ENCODE measurements at places on chromosomes 13 and 19.

GRCh38 chr13:30301827-30302226, 5.5 kb downstream of the KATNAL1 start:
- no peak for DNase-seq

- peak; percentile 26 for DNase-seq
These were observed 49.5 kb downstream of the RFX2 start for GRCh38 chr19:6060600-6061375.

GRCh38 chr13:109346060-109346459, 440.3 kb downstream of the IRS2 start:
- DNase-seq, result no peak

GRCh38 chr19:47711652-47712242, 1.5 kb upstream of the EHD2 start:
- DNase-seq, result no peak

DNA sequence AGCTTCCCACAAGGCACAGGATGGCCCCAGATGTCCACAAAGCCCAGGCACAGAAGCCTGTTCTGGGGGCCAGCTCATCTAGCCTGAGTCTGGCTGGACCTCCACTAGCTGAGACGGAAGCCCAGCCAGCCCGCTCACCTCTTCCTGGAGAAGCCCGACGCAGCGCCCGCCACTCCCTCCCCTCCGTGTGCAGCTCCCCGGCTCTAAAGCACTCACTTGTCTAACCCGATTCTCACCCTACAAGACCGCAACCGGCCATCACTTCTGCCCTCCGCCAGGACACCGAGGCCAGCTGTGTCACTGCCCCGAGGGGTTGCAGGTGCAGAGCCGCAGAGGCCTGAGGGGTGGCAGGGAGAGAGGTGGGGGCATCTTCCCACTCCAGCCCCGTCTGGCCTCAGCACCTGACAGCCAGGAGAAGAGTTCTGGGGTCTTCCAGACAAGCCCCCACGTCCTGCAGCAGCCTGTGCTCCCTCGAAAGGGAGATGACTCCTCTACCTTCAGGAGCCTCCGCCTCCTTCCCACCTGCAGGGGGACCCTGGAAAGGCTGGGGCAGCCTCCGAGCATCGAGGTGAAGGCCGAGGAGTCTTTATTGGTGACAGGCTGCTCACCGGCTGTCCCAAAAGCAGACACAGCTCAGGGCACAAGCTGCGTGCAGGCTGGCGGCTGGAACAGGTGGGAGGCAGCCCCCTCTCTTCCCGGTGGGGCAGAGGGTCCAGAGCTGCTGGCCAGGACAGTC, 5.9 kb upstream of the DIRAS1 start:
- DNase-seq, result no peak

- no peak for DNase-seq
These were observed 406.3 kb downstream of the GPC5 start for GRCh38 chr13:91804724-91805123.

DNA sequence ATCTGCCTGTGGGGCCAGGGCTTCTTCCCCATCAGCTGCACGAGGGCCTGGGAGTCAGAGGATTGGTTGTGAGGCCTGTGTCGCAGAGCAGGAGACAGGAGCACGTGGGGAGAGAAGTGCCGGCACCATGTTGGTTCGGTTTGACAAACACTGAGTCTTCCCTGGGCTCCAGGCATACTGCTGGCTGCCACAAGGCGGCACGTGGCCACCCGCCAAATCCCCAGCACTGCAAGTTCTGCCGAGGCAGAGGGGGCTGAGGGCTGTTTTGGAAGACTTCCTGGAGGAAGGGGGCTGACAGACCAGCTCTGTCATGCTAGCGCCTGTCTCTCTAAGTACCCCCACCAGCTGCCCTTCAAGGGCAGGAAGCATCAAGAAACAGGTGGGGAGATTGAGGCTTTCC, 9.5 kb downstream of the SHANK1 start:
- no peak for DNase-seq

- no peak for DNase-seq
These were observed 125.6 kb upstream of the FRY start for GRCh38 chr13:31905961-31906360.

DNA sequence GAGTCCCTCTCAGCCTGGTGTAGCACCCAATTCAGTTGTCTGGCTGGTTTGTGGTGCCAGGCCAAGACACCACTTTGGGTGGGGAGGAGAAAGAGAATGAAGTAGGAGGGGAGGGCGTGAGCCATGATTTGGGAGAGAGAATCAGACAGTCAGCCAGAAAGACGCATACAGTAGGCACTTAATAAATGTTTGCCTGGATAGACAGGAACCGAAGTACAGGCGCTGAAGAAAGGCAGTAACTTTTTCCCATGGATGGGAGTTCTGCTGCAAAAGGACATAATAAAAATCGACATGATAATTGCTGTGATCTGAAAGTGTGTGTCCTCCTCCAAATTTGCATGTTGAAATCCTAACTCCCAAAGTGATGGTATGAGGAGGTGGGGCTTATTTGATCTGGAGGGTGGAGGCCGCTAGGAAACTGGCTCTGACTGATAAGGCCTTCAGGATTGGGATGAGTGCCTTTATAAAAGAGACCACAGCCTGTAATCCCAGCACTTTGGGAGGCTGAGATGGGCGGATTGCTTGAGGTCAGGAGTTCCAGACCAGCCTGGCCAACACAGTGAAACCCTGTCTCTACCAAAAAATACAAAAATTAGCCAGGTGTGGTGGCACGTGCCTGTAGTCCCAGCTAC, 38.4 kb upstream of the PDCD5 start:
- peak; percentile 30 for DNase-seq

GRCh38 chr19:30634996-30635975, 263.1 kb downstream of the ZNF536 start:
- DNase-seq, result no peak

- DNase-seq, result no peak
These were observed 342.3 kb downstream of the GPC5 start for GRCh38 chr13:91740756-91741155.

- DNase-seq, result no peak
These were observed 13.4 kb downstream of the UBXN6 start for GRCh38 chr19:4443966-4444764.

GRCh38 chr13:111623208-111623607, 302.8 kb downstream of the TEX29 start:
- no peak for DNase-seq

GRCh38 chr13:99218545-99218944, 17.9 kb downstream of the UBAC2 start:
- no peak for DNase-seq

GRCh38 chr13:50697746-50698539, 145.5 kb downstream of the DLEU7 start:
- DNase-seq, result no peak

DNA sequence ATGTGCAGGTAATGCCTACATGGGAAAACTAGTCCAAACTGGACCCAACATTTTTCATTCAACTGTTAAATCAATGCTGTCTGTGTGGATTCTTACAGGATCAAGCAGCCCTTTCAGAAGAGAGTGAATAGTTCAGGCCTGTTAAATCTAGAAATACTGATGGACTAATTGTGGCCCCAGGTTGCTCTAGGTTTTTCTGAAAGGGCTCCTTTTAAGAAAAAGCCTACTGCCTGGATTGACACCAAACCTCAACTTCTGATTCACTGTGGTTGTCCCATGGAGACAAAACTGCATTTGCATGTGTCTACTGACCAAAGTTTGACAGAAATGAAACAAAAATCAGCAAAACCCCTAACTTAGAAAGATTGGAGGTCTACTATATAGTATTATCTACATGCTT, 437.0 kb downstream of the KLF12 start:
- DNase-seq, result no peak

DNA sequence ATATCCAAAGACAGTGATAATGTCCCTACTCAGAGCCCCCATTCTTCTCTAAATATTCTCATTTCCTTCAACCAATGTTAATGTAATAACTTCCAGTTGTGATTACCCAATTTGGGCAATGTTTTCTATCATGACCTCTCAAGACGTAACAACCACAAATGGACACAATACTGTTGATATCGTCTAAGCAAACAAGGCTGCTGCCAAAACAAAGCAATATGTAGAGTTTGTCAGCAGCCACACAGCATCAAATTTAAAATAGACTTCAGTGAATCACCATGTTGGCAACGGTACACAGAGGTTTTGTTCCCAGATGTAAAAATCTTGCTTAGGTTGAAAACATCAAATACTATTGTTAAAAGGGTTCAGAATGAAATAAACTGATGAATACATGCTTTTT, 205.1 kb downstream of the DACH1 start:
- no peak for DNase-seq

GRCh38 chr13:37143911-37144310, 38.4 kb upstream of the CSNK1A1L start:
- DNase-seq, result no peak

DNA sequence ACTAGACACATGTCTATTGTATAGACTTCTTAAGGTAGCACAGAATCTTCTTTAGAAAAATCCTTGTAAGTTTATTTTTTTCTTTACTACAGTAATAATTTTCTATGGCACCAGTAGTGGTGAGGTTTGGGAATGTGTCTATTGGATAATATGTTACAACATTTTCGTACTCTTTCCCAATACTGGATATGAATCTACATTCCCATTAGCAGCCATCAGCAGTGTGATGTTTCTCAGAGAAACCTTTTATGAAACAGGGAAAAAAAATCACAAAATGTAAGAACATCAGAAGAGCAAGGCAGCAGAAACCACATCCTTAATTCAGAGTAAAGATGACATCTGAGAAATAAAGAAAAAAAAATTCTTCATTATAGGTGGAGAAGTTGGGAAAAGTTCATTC, 83.3 kb downstream of the POSTN start:
- DNase-seq, result no peak

DNA sequence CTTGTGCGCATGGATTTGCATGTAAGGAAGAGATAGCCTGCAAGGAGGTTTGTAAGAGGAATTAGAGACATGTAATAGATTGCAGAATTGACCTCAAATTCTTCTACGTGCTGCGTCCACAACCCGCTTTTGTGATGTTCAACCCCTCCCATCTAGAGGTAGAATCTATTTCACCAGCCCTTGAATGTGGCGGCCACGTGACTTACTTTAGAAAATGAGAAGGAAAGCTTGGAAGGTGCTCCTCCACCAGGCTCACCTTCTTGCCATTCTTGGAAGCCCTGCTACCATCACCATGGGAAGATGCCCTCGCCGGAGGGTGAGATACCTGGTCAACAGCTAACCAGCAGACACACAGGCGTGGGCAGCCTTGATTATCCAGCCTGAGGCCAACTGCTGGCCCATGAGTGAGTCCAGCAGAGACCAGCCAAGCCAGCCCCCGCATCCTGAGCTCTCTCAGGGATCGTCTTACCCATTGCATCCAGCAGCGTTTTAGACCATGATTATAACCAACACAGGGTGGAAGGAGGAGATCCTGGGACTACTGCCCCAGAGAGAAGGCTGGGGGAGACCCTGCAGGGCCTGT, 7.6 kb upstream of the PEPD start:
- no peak for DNase-seq

GRCh38 chr19:11190501-11190900, 6.8 kb downstream of the KANK2 start:
- no peak for DNase-seq

DNA sequence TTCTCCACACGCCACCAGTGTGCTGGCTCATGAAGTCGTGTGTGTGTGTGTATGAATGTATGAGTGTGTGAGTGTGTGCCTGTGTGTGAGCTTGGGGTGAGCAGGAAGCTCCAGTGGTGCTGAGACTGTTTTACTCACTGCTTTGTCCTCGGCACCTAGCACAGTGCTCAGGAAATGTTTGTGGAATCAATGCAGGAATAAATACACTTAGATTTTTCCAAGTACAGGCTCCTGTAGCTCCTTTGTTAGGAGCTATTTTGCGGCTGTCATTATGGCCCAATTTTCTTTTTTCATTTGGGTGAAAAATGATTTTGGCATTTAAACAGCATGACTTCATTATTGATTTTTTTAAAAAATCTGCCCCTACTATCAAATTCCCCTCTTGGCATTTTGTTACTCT, 193.5 kb upstream of the KL start:
- DNase-seq, result no peak

- no peak for DNase-seq
These were observed 254.2 kb downstream of the ITGBL1 start for GRCh38 chr13:101706651-101707050.

DNA sequence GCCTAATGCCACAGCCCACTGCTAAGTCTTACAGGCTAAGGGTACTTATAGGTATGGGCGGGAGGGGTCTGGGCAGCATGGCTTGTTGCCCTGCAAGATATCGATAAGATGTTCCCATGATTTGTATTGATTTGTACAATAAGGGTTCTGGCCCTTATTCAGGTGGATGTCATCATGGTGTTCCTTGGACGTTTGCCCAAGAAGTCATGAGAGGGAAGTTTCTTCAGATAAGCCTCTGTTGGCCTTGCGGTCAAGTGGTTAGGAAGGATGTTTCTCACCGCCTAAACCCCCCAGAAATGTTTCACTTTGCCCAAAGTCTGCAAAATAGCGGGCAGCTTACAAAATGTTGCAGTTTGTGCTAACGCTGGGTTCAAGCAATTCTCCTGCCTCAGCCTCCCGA, 7.3 kb downstream of the PARP4 start:
- peak; percentile 86 for DNase-seq

Measured in OCI-M1 (cell line).